ENCODE measurements at places on chromosomes 1 and 21. TPM values are rescaled to one million over a fixed set of nuclear protein-coding genes. Genes with fewer than 3 reads are reported as not detected.
A peak's percentile ranks its signal among the peaks of the same experiment; 100 is the strongest.

GRCh38 chr1:56461158-56462127, 117.9 kb downstream of the PLPP3 start:
- H3K4me1 ChIP-seq, result no peaks in the 10 kb centered on the region
- no peak overlapping the region for H3K27ac ChIP-seq
- no peak for DNase-seq
- no peak overlapping the region for H3K4me3 ChIP-seq

DNA sequence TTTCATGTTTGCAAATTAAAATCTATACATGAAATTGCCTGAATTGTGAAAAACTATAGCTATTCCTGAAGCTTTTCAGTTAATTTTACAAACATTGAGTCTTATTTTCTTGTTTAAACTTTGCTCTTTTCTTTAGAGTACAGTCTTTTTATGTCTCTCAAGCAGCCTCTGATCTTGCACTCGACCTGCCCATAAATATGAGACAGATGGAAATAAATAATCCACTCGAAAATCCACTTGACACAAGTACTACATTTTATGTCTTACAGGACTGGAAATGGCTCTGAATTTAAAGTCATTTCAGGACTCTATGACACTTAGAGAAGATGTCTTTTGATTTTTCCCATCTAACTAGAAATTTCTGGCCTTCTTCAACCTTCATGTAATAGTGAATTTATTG, 283.8 kb downstream of the USP25 start:
- H3K27me3 ChIP-seq, result no peaks in the 10 kb centered on the region
- no peaks in the 10 kb centered on the region for H3K4me1 ChIP-seq
- H3K4me3 ChIP-seq, result no peak overlapping the region
- H3K27ac ChIP-seq, result no peak overlapping the region
- no peaks in the 10 kb centered on the region for H3K36me3 ChIP-seq
- DNase-seq, result no peak

DNA sequence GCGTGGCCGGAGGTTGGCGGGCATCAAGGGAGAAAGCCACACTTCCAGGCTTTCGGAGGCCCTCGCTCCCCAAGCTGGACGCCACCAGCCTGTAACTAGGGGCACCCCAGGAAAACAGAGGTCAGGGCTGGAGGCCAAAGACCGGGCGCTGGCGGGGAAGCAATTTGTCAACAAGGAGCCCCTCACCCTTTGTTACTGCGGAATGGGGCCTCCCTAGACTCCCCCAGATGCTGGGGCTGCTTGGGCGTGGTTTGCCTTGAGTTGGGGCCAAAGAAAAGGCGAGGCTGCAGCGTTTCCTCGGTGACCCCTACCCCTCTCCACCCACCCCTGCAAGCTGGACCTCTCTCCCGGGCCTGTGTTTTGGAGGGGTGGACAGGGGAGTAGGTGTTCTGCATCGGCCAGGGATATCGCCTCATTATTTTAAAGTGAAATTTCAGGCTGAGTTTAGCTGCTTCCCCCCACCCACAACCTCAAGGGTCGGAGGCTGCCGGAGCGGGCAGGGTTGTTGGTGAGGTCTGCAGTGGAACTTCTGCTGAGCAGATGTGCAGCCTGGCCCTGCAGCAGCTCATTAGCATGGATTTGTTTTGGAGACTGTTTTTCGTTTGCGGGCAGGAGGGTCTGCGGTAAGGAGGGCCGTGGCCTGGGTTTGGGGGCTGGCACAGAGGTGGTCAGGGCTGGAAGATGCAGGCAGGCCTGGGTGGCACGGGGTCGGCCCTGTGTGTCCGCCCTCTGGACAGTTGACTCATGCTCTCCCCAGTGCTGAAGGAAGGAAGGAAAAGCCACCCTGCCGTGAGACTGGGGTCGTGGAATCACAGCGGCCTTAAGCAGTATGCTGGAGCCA, 1.5 kb downstream of the NBL1 start:
- no peak overlapping the region for H3K4me3 ChIP-seq
- H3K27ac ChIP-seq, result no peak overlapping the region
- DNase-seq, result no peak
- H3K36me3 ChIP-seq, result no peaks in the 10 kb centered on the region
- H3K27me3 ChIP-seq, result no peaks in the 10 kb centered on the region

GRCh38 chr1:10520497-10520896, 45.7 kb downstream of the PEX14 start:
- peaks cover 54% of the 10 kb centered on the region for H3K4me1 ChIP-seq
- no peak overlapping the region for H3K4me3 ChIP-seq
- peak overlapping the region; percentile 20 for H3K27ac ChIP-seq
- H3K36me3 ChIP-seq, result no peaks in the 10 kb centered on the region

Gene ZNF436
- total RNA-seq, result 7.4 TPM

GRCh38 chr1:31036749-31037500, 28.6 kb downstream of the PUM1 start:
- H3K4me1 ChIP-seq, result peaks cover 43% of the 10 kb centered on the region
- no peak for DNase-seq
- no peak overlapping the region for H3K4me3 ChIP-seq
- H3K36me3 ChIP-seq, result peaks cover 17% of the 10 kb centered on the region

Gene GIPC2
- total RNA-seq, result 0.04 TPM

GRCh38 chr1:233439721-233440120, 112.2 kb downstream of the MAP3K21 start:
- H3K27ac ChIP-seq, result no peak overlapping the region
- DNase-seq, result no peak
- H3K4me1 ChIP-seq, result no peaks in the 10 kb centered on the region
- H3K27me3 ChIP-seq, result no peaks in the 10 kb centered on the region
- no peak overlapping the region for H3K4me3 ChIP-seq

- H3K27ac ChIP-seq, result peak overlapping the region; percentile 74
- no peak for DNase-seq
- H3K27me3 ChIP-seq, result no peaks in the 10 kb centered on the region
- H3K4me1 ChIP-seq, result peaks cover 14% of the 10 kb centered on the region
- peaks cover 12% of the 10 kb centered on the region for H3K36me3 ChIP-seq
- H3K4me3 ChIP-seq, result peak overlapping the region; percentile 88
Measured at GRCh38 chr1:151048645-151049032, 1.1 kb downstream of the C1orf56 start.

- no peak overlapping the region for H3K27ac ChIP-seq
- peaks cover 14% of the 10 kb centered on the region for H3K4me1 ChIP-seq
- no peak for DNase-seq
- no peaks in the 10 kb centered on the region for H3K36me3 ChIP-seq
Measured at GRCh38 chr1:235516862-235517446, 12.7 kb upstream of the B3GALNT2 start.

Gene ZNF695
- total RNA-seq, result 0.63 TPM

DNA sequence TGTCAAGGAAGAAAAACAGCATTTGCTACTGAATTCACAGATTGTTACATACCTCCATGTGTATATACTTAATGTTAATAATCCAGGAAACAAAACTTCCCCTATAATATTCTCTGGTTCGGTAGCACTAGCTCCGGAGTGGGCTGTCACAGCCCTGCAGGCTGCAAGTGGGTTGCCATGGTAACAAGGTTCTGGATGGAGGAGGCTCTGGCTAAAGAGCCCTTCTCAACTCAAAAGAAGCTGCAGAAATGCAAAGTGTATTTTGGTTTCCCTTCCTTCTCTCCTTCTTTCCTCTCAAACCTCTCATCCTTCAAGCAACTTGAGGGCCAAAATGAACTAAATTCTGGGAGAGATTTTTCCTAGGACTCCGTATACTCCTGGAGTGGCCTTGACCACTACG, 45.2 kb downstream of the ASTN1 start:
- H3K4me1 ChIP-seq, result no peaks in the 10 kb centered on the region
- no peaks in the 10 kb centered on the region for H3K27me3 ChIP-seq
- H3K27ac ChIP-seq, result no peak overlapping the region
- no peak for DNase-seq
- no peaks in the 10 kb centered on the region for H3K36me3 ChIP-seq
